ENCODE measurements at places on chromosomes 4 and X.

- DNase-seq, result no peak
Observed at GRCh38 chr4:185304541-185304940, 91.2 kb downstream of the LRP2BP start.

GRCh38 chrX:131084145-131084544 lies 26.0 kb downstream of the ARHGAP36 start:
- no peak for DNase-seq

DNA sequence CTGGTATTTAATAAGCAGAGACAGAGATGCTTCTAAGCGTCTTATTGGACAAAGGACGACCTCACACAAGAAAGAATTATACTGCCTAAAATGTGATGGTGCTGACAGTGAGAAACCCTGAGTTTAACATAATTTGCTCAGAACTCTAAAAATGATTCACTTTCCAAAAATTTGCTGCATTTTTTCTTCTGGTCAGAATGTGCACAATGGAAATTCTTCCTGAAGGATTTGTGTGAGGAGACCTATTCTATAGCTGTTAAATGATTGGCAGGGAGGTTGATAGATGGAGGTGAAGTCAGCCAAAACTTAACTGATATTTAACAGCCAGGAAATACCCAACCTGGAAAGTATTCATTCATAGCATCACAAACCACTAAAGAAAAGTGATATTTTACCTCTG lies 1.7 kb downstream of the MAGEC3 start:
- no peak for DNase-seq

DNA sequence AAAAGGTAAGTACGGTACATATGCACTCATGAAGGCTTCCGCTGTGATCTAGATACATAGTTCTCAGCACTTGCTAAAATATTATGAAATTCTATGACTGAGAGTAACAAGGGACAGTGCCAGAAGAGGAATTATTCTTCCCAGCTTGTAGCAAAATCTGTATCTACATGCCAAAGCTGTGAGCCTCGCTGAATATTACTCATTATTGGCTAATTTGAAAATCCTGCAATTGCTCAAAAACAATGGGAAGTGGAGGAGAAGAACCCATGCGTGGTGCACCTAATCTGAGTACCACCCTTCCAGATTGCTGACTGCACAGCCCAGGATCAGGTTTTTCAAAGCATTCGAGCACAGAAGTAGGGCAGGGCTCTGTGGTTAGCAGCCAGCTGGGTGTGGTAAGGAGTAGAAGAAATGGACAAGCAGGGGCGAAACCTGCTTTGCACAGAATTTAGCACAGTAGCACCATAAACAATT lies 17.4 kb upstream of the PDCL2 start:
- peak; percentile 91 for DNase-seq

DNA sequence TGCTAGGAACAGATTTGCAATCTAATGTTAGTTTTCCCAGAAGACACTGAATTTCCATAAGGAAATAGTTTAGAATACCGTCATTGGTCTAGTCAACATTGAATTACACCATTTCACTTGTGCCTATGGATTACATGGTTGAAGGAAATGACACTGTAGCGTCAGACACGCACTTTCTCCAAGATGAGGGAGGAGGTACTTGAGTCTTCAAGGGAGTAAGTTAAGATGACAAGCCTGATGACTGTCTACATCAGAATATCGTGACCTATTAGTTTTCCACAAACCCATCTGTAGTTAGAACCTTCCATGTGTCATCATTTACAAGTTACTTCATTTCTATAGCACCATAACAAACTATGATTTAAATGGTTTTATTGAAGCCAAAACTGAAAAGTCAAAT lies 153.7 kb downstream of the AMELX start:
- DNase-seq, result no peak

DNA sequence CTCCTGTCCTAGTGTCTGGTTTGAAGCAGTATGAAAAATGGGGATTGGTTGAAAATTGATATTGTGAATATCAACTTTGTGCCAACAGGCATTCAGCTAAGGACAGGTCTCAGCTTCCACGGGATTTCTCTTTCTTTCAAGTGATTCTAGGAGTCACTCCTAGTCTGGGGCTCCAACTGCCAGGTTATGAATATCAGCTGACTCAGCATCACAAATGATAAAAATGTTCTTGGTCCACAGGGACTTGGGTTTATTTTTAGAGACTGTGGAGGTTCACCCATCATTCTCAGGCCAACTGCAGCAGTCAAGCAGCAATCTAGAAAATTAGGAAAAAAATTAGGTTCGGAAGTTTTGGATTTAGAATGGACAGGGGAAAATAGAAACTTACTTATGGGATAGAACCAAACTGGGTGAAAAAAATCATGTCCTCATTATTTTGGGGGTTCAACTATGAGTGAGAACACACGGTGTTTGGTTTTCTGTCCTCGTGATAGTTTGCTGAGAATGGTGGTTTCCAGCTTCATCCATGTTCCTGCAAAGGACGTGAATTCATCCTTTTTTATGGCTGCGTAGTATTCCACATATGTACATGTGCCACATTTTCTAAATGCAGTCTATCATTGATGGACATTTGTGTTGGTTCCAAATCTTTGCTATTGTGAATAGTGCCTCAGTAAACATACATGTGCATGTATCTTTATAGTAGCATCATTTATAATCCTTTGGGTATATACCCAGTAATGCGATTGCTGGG lies 29.0 kb upstream of the TCP11X1 start:
- no peak for DNase-seq

- no peak for DNase-seq
Observed at GRCh38 chr4:55272589-55272988, 73.5 kb upstream of the SRD5A3 start.

DNA sequence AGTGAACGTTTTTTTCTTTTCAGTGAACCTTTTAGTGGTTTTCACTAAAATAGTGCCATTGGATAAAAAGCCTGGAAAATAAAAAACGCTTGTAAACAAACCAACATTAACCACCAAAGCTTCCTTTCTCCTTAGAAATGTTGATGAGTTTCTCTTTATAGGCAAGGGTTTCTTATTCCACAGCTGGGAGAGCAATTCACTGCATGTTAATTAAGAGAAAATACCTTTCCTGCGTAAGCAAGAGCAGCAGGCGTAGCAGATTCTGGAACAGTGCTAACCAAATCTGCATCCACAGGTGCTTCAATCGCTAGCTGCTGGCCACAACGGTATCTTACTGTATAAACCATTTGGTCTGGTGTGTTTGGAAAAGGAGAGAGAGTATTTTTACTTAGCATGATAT lies 13.3 kb upstream of the AASDH start:
- DNase-seq, result no peak
